Neural crest cell (in vitro differentiated cells): ENCODE measurements at places on chromosomes 5 and 9. TPM values are rescaled to one million over a fixed set of nuclear protein-coding genes. Genes with fewer than 3 reads are reported as not detected.
A peak's percentile ranks its signal among the peaks of the same experiment; 100 is the strongest.

DNA sequence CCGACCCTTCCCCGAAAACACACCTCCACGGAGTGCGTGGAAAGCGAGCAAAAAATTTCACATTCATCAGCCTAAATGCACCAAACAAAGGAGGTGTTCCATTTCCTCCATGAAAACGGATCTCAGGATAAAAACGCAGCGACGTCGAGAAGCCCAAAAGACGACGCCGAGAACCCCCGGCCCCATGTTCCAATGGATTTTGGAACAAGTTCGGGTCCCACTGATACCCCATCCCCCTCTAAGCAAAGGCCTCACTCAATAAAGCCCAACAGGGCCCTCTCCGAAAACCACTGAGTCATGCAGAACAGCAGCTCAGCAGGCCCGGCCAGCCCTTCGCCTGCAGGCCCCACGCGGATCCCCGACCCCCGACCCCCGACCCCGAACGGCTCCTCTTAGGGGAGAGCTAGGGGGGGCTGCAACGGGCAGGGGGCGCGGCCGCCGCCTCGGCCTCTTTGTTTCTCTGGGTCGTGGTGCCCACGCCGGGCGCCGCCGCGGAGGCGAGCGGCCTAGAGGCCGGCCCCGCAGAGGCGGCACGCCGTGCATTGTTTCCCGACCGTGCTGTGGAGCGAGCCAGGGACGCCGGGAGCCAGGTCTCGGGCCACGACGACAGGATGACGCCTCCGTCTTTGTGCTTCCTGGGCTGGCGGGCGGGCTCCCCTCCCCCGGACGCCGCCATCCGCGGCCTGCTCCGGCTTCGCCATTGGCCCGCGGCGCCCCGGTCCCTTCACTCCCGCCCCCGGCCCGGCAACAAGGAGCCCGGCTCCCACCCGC, 915 bp downstream of the ZFAND5 start:
- peak; percentile 38 for DNase-seq

DNA sequence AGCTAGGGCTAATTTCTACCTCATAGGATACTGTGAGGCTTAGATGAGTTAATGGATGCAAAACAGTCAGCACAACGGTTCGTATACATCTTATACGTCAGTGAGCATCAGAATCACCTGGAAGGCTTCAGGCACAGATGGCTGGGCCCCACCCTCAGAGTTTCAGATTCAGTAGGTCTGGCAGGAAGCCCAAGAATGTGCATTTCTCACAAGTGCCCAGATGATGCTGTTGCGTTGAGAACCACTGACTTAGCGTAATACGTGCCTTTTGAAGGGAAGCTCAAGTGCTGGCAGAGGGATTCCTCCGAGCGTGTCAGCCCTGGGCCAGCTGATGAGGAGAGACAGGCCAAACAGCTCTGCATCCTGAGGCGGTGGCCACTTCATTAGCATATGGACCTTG, 117.1 kb upstream of the WWC1 start:
- no peak for DNase-seq

DNA sequence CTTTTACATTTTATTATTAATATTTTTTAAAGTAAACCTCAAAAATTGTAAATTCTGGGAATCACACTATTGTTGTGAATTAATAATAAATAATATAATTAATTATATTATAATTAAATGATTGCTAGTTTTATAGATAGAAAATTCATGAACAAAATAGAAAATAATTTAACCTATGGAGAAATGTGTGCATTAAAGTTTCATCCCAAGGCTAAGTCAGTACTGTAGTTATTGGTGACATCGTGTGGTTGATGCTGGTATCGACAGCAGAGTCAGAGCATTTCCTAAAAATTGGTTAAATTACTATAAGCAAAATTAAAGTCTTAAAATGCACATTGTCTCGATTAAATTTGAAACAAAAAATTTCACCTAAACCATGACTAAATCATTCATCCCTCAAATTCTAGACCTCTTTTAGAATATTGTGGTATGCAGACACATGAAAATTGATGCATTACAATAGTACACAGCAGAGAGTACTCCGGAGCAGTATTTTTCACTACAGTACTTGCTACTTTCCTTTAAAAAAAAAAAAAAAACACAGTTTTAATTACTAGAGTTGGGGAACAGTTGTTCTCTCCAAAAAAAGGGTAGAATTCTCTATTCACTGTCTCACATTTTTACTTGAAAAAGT, 73.9 kb downstream of the RORB start:
- DNase-seq: peak; percentile 21

DNA sequence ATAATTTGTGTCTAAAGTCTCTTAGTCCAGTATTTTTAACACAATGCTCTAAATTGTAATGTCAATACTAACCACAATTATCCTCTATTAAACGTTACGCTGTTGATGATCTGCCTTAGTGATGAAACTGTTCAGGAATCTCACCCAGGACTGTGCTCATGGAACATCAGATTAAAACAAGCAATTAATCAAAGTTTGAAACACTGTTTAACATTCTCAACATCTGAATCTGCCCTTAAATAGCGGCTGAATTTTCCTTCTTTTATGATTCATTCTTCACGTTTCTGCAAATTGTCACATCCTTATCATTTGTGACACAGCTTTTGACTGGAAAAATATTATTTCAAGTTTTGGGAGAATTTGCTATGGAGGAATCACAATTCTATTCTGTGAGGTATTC, 113.8 kb downstream of the MARCHF11 start:
- DNase-seq: no peak

Gene ORM2
- total RNA-seq: not detected in 2 replicates

DNA sequence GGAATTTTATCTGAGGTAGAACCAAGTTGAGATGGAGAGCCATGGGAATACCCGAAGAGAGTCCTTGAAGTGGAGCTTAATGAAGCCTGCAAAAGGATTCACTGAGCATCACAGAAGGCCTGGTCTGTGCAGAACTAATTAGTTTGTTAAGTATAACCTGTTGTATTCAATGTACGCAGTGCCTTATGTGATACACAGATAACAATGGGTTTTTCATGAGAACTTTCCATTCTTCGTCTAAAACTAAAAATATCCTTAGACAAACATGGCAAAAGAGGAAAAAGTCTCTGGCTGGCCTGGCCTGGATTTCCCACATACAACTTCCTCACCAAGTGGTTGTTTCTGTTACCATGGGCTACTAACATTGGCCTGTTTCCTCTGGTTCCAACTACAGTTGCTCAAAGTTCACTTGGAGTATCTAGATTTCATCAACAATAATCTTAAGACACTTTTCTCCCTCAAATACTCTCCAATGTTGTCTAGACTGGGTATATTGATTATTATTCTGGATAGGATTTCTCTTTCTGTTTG, 237.6 kb upstream of the ZNF462 start:
- DNase-seq: no peak

DNA sequence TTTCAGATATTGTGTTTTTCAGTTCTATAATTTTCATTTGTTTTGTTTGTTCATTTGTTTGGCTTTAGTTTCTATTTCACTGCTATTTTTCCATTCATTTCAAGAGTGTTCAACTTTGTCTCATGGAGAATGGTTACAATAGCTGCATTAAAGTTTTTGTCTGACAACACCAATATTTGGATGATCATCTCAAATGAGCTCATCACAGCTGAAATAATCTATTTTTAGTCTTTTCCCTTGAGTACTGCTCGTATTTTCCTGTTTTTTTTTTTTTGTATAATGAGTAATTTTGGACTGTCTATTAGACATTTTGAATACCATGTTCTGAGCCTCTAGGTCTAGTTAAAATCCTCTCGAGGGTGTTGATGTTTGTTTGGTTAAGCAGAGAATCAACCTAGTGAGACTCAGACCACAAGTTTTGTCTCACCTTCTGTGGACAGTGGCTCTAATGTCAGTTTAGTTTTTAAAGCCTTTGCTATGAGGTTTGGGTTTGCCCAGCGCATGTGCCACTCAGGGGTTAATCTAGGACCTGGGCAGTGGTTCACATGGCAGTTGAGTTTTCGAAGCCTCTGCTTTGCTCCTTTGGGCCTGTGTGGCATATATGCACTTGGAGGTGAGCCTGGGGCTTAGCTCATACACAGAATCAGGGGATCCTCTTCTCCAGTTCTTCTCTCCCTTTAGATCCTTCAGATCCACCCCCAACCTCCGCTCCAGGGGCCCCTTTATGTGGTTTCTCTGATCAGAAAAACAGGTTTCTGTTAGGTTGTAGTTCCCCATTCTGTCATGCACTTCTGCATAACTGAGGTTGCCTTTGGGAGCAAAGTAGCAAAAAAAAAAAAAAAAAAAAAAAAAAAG, 79.8 kb downstream of the ARSB start:
- DNase-seq: no peak

DNA sequence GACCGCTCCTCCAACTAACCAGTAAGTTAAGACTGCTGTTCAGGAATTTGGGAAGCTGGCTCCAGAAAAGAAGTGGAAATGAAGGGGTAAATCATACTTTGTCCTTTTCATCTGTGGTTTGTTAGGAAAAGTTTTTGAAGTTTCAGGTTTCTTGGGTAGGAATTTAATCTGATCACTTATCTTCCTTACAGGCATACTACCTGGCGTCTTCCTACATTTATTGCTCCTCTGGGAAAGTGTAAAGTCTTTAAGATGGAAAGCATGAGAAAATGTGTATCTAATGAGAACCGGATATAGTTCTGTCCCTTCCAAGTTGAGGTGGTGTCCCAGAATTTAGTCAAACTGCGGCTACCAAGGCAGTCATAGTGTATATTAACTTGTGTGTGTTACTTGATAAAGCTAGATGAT, 1.3 kb downstream of the RASA1 start:
- DNase-seq: no peak

GRCh38 chr9:95848764-95849163, 26.7 kb upstream of the ERCC6L2 start:
- DNase-seq: no peak

DNA sequence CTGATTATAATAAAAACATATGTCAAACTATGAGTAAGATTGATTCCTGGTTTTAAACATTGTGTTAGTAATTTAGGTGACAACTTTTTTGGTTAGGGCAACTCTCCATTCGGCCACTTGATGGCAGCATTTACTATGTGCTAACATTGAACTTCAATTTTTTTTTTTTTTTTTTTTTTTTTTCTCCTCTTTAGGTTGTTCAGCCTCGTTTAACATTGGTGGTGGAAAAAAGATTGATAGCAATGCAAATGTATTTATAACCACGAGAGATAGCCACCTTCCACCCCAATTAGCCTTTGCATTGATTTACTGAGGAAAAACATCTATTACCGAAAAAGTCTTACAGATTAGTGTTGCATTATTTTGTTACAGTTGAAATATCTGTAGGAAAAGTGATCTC, 159.1 kb downstream of the CSNK1G3 start:
- peak; percentile 72 for DNase-seq

Gene GABRA6
- total RNA-seq: not detected in 2 replicates

GRCh38 chr9:12766357-12766756, 8.5 kb upstream of the LURAP1L start:
- DNase-seq: no peak

Gene LCN6
- total RNA-seq: not detected in 2 replicates

Gene ZNF366
- not detected in 2 replicates for total RNA-seq

- peak; percentile 21 for DNase-seq
These were observed 762 bp downstream of the SNCAIP start for GRCh38 chr5:122312591-122313406.

Gene LCN1
- not detected in 2 replicates for total RNA-seq

GRCh38 chr9:127767909-127768331, 10.5 kb downstream of the SH2D3C start:
- no peak for DNase-seq

- DNase-seq: no peak
These were observed 19.0 kb upstream of the RUSC2 start for GRCh38 chr9:35470894-35471293.

Gene TRPM3
- total RNA-seq: 0.91 and 1.4 TPM in 2 replicates

DNA sequence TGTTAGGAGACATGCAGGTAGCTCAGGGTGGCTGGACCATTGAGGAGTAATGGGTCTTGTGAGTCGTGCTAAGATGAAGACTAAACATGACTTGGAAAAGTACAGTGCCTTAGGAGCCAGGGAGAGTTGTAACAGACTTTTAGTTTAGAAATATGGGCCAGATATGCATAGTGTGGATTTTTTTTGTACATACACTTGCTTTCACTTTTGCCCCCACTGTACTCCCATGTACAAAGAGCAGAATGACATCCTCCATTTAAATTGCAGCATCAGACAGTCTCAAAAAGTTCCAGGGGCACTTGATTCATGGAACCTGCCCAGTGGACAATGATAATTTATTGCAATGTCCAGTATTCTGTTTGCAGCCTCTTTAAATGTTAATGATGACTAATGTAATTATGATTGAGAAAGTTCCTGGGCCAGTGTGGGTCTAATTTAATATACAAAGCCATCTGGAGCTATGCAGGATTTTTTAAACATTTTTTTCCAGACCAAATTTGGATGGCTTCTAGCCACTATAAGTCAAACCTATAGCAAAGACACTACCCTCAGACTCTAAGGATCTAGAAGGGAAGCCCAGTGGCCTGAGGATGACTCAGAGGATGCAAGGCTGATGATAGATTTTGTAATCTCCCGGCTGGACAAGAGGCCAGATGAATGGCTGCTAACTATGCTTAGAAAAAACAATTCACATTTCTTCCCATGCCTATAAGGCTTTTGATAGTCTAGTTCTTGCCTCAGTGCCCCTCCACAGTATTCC, 80.1 kb downstream of the TRPC7 start:
- no peak for DNase-seq

- no peak for DNase-seq
These were observed 8.7 kb upstream of the IRX4 start for GRCh38 chr5:1891391-1891790.

Gene CNTNAP3B
- 9.4 and 10.0 TPM in 2 replicates for total RNA-seq

- DNase-seq: no peak
These were observed 229.5 kb upstream of the PAPPA start for GRCh38 chr9:115923903-115924668.

GRCh38 chr9:38171538-38171884, 102.5 kb upstream of the SHB start:
- DNase-seq: no peak
